ENCODE measurements at places on chromosomes 6 and 20. TPM values are rescaled to one million over a fixed set of nuclear protein-coding genes. Genes with fewer than 3 reads are reported as not detected.

GRCh38 chr20:40925829-40926510 is 102.7 kb upstream of the TOP1 start:
- no peak for DNase-seq

DNA sequence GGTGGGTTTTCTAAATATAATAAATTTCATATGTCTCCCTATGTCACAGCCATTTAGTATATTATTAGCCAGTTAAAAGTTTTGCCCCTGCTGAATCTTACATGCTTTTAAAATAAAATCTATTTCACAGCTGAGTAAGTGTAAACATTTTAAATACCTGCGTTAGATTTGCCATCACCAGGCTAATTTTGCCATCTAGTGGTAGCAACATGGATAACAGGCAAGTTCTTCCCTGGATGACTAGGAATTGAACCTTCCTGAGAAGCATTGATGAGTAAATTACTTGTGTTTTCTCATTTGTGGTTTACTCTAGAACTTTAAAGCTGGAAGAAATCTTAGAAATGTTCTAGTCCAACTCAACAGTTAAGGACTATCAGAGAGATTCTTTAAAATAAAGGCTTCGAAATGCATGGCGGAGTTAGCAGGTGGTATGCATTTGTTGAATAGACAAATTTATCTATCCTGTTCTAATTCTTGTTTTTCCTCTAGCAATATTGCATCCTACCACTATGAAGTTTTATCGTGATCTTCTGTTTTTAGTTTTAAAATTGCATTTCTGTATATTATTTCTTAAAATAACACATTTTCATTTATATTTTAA is 2.6 kb downstream of the PRSS35 start:
- DNase-seq = no peak

DNA sequence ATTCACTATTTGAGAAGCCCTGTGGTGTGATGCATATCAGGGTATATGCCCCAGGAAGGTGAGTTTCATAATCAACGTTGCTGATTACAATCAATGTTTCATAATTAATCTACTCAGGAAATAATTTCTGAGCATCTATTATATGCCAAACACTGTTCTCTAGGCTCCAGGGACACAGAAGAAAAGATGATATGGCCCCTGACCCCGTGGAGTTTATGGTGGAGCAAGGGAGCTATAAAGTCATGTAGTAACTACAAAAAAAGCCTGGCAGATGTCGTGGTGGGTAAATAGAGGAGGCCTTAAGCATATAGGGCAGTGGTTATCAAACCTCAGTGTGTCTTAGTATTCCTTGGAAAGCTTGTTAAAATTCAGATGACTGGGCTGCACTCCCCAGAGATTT is 40.1 kb upstream of the BCAS1 start:
- DNase-seq = no peak

The AURKA gene
- total RNA-seq = 42.7 TPM

The SAMD10 gene
- total RNA-seq = 16.9 TPM

All from type B pancreatic cell (in vitro differentiated cells).